ENCODE measurements at places on chromosomes 7 and 10.

DNA sequence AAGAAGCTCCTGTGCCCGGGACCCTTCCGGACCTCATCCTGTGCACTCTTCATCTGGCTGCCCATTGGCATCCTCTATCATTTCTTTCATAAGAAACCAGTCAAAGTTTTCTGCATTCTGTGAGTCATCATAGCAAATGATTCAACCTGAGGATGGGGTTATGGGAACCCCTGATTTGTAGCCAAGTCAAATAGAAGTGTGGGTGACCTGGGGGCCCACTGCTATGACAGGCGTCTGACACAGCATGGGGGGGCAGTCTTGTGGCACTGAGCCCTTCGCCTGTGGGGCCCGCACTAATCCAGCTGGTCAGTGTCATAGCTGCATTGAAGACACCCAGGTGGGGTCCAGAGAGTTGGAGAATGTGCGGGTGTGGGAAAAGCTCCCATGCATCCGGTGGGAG is 230.4 kb downstream of the USP6NL start:
- DNase-seq: no peak

DNA sequence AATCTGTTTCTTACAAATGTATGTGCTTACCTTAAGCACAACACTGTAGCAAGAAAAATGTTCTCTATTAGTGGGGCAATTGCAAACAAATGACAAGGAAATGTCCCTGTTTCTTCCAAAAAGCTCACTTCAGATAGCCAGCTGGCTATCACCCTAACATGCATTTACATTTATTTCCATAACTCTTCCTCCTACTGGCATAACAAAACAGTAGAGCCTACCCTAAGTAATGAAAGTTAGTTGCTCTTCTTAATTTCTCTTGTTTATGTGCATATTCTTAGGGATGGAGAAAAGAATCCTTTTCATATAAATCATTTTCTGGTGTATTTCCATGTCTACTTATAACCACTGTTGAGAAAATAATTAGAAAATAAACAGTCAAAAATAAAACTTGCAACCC is 100.4 kb downstream of the SGMS1 start:
- no peak for DNase-seq

- no peak for DNase-seq
Measured at GRCh38 chr7:5646846-5647245, 134.6 kb downstream of the RNF216 start.

GRCh38 chr7:105022458-105022857 is 8.5 kb downstream of the KMT2E start:
- DNase-seq: no peak

DNA sequence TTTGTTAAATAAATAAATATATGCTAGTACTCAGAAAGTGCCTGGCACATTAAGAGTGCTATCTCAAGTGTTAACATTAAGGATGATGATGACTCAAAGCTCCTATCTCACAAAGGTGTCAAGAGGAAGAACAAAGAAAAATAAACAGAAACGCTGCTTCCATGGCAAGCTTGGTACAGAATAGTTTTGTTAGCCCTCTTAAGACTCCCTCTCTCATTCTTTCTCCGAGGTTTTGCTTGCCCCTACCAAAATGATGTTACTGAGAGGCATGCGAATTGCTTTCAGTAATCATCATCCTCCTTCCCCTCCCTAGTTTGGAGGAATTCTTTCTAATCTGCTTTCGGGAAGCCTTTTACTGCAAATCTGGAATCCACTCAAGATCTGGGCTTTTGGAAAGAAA is 96.7 kb downstream of the SORCS1 start:
- no peak for DNase-seq

DNA sequence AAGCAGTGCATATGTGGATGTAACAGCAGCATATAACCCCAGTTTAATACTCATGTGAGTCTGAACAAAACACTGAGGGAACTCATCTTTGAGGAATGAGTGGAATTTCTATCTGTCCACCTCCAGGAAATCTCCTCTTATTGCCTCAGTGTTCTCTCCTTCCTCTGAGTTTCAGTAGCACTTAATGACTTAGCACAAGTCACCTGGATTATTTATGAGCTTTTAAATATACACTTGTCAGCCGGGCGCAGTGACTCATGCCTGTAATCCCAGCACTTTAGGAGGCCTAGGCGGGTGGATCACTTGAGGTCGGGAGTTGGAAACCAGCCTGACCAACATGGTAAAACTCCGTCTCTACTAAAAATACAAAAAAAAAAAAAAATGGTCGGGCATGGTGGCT is 4.3 kb downstream of the LRRC20 start:
- no peak for DNase-seq

GRCh38 chr10:29157321-29157720 is 131.5 kb upstream of the LYZL1 start:
- DNase-seq: no peak

- DNase-seq: no peak
Measured at GRCh38 chr7:74455291-74455804, 1.6 kb downstream of the GTF2IRD1 start.

GRCh38 chr7:37448011-37448635 is 541 bp downstream of the ELMO1 start:
- DNase-seq: peak; percentile 20

DNA sequence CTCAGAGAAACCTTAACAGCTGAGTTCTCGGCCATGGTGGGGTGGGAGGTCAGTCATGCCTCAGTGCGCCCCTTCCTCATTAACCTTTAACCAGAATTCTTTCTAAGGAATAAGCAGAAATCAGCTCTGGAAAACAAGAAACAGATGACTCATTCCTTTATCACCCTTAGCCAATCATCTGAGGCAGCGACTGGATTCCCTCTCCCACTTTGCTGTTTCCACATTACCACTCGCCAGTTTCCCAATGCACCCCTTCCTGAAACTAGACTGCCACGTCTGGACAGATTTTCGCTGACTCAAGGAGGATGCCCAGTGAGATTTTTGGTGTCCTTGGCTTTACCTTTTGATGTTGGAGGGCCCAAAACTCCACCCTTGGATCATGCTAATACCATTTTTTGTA is 223.8 kb downstream of the PLXDC2 start:
- DNase-seq: no peak

DNA sequence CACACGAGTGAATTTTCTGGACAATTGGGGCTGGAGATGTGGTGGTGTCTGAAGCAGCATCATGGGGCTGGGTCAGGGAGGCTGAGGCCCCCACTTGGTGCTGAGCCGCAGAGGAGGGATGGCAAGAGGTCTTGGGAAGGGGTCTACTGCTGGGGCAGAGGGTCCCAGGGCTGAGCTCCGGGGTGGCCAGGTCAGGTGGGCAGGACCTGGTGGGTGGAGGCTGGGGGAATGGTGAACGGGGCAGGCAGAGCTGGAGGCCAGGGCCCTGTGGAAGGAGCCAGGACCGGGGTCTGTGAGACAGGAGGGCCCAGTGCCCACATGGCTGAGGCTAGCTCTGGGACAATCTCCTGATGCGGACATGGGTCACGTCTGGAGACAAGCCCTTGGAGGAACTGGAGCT is 20.4 kb upstream of the LFNG start:
- DNase-seq: no peak

DNA sequence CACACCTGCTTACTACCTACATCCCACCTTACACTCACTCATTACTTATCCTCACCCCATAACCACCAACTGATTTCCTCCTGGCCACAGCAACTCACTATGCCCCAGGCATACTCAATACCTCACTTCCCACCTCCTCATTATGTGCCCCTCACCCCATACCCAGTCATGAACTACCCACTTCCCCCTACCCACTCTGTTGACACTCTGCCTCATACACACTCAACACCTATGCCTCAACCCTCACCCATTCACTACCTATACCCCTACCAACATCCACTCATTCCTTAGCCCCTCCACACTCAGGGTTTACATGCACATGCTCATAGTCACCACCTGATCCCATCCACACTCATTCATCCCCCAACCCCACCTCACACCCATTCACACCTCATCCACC is 39.6 kb downstream of the SEC61G start:
- DNase-seq: no peak

GRCh38 chr7:49803812-49804211 is 30.4 kb downstream of the VWC2 start:
- no peak for DNase-seq

DNA sequence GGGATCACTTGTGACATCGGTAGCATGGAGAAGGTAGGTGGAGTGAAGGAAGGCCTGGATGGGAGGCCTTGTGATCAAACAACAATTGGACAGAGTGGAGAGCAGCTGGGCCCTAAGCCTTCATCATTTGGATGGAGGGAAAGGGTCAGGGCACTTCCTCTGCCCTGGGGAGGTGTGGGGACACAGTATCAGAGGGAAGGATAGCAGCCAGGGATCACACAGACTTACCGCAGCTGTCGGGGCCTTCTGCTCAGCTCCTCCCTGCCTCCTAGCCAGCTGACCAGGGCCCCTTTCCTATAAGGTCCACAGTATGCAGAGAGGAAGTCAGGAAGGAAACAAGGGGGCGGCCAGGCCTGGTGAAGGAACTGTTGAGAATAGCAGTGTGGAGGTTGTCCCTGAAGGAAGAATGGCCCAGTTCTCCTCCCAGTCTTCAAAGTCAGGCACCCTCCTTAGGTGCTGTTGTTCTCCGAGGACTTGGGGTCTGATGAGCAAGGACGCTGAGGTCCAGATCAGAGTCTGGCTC is 62.1 kb downstream of the ABCC2 start:
- DNase-seq: no peak

DNA sequence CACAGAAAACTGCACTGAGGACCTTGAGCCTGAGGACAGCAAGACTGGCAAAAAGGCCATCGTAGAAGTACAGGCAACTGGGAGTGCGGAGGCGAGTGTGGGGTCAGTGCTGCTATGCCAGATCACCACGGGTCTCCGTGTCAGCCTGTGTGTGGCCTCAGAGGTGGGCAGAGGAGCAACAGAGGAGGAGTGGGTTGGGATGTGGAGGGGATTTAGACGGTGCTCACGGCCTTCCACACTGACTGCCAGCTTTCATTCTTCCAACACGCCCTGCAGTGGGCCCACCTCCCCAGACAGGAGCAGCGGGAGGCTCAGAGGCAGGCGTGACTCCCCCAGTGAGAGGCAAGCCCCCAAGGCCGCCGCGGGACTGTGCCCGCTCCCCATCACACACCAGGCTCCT is 17.0 kb upstream of the ZMIZ1 start:
- no peak for DNase-seq

- DNase-seq: no peak
Measured at GRCh38 chr10:49086889-49087288, 28.4 kb downstream of the VSTM4 start.

DNA sequence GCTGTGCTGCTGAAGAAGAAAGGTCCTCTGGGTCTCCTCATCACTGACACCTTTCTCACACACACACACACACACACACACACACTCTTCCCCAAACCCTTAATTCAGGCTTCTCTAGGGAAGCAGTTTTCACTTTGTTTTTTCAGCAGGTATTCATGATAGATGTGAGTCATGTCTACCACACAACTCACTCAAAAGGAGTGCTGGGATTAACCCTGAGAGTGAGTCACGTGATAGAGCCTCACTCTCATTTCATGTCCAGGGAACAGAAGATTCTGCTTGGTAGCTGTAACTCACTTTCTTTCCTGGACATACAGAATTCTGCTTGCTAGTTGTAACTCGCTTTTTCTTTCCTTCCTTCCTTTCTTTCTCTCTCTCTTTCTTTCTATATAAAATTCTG is 45.4 kb downstream of the VIM start:
- no peak for DNase-seq

- no peak for DNase-seq
Measured at GRCh38 chr10:44682507-44682906, 228.6 kb upstream of the TMEM72 start.

GRCh38 chr7:3159445-3159844 is 115.8 kb upstream of the CARD11 start:
- no peak for DNase-seq

- DNase-seq: no peak
Measured at GRCh38 chr10:88162852-88163251, 299.4 kb downstream of the PTEN start.

GRCh38 chr7:151792636-151793035 is 84.3 kb downstream of the PRKAG2 start:
- no peak for DNase-seq

- DNase-seq: no peak
Measured at GRCh38 chr7:1994931-1995330, 237.8 kb downstream of the MAD1L1 start.

- no peak for DNase-seq
Measured at GRCh38 chr7:76509931-76510877, at the start of gene UPK3B. TSS of gene UPK3B (plus strand) at chr7:76510552. CDS start at chr7:76510653, 101 bp downstream.

- no peak for DNase-seq
Measured at GRCh38 chr10:124699471-124700292, 44.5 kb downstream of the FAM53B start.

DNA sequence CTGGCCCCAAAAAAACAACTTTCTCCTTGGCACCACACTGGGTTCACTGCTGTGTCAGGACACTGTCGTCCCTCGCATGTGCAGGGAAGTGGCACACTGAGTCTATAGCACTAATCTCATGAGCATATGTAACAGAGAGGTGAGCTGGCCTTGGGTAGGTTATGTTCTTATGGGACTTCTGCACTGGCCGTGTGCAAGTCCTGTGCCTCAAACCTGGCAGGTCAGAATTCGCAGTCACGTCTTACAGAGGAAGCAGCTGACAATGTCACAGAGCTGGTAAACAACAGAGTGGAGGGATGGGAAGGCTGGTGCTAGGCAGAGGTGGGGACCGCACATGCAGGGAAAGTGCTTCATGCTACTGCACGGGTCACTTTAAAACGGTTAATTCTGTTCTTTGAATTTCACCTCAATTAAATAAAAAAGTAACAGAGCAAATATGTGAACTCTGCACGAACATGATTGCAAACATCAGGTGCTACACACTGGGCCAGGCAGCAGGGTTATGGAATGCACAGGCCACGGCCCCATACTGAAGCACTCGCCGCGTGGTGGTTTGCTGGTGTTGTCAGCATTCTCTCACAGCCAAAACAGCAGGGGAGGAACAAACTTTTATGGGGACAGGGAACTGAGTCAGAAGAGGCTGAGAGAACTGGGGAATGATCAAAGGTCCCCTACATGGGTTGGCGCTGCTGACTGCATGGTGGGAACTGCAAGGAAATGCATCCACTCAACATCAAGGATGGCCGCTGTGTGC is 54.2 kb downstream of the VOPP1 start:
- no peak for DNase-seq

GRCh38 chr10:2300231-2300630 is 562.9 kb upstream of the ADARB2 start:
- DNase-seq: no peak

- DNase-seq: no peak
Measured at GRCh38 chr7:117169907-117170306, 153.0 kb downstream of the WNT2 start.

DNA sequence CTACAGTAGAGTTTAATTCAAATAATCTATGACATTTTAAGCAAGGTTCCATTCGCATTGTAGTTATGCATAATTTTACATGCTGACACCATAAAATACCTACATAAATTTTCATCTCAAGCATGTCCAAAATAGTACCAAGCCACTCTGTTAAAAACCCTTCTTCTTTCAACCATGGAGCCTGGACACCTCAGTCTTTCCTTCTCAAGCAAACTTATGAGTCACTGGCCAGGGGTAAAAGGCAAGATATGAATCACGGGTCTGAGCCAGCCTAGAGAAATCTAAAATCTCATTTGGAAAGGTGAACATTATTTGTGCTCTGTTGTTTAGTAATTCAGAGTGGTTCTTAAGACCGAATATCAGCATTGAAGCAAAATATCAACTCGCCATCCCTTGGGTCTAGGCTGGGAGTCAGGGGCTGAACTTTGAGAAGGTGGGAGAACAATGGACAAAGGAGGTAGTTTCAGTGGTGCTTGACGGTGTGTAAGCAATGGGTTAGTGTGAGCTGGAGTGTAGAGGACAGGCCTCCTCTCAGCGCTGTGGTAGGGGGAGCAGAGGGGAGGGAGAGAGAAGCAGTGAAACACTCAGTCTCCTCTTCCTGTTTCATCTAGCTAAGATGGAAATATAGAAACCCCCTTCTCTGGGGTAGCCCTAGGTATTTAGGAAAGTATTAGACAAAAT is 19.1 kb upstream of the GPAM start:
- DNase-seq: no peak
